ENCODE measurements at places on chromosomes 11 and 22.

DNA sequence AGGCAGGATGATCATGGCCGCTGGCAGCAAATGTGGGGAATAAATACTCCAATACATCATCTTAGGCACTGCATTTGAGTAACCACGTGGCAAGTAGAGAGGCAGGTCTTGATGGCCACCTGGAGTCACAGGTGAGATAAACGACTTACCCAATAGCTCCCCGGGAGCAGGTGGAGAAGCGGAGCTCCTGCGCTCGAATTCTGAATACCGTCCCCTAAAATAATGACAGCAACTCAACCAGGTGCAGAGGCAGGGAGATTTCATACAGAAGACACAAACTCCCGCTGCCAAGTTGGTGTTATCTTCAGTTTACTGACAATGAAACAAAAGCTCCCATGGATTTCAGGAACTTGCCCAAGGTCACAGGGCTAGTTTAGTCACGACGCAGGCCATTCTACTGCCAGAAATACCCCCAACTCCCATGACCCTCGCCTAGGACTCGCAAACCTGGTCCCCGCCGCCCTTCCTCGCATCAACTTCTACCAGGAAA, 437 bp downstream of the SLC43A3 start:
- DNase-seq, result no peak

- DNase-seq, result no peak
These were observed 24.5 kb downstream of the RPUSD4 start for GRCh38 chr11:126186708-126187529.

- peak; percentile 93 for DNase-seq
These were observed 8.5 kb upstream of the NAALADL1 start for GRCh38 chr11:65066805-65067291.

GRCh38 chr11:965206-965775, 39.6 kb downstream of the AP2A2 start:
- DNase-seq, result no peak

- no peak for DNase-seq
These were observed 101.8 kb downstream of the USP35 start for GRCh38 chr11:78290293-78291176.

DNA sequence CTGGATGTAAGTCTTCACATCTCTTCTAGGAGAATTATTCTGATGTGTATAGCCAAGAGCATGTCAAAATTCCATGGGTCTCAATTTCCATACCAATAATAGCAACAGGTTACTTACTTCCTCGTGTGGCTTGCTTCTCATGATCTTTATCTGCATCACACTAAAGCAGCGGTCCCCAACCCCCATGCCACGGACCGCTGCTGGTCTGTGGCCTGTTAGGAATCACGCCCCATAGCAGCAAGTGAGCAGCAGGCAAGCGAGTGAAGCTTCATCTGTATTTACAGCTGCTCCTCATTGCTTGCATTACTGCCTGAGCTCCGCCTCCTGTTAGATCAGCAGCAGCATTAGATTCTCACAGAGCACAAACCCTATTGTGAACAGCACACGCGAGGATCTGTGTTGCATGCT, 28.9 kb upstream of the SLC25A1 start:
- no peak for DNase-seq
